ENCODE measurements at places on chromosomes 7 and 10.

GRCh38 chr10:34291466-34292193, 523.5 kb downstream of the PARD3 start:
- DNase-seq: no peak

GRCh38 chr10:128817636-128818035, 649.4 kb upstream of the MGMT start:
- no peak for DNase-seq

DNA sequence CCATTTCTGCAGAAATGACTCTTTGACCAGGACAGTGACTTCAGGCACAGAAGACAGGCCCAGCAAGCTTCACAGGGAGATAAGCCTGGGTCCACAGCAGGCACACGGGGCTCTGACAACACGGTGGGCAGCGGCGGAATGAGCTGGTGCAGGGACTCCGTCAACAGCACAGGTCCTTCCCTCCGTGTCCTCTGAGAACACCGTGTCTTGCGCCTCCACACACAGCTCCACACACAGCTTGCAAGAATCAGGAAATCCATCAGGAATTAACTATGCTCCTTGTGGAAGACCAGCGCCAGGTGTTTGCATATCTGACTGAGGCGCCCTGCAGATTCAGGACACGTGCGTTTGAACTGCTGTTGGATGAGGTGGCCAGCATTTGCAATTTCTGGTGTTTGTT, 39.6 kb downstream of the TCERG1L start:
- DNase-seq: no peak

- no peak for DNase-seq
These were observed 7.5 kb downstream of the PDGFA start for GRCh38 chr7:512146-512510.

DNA sequence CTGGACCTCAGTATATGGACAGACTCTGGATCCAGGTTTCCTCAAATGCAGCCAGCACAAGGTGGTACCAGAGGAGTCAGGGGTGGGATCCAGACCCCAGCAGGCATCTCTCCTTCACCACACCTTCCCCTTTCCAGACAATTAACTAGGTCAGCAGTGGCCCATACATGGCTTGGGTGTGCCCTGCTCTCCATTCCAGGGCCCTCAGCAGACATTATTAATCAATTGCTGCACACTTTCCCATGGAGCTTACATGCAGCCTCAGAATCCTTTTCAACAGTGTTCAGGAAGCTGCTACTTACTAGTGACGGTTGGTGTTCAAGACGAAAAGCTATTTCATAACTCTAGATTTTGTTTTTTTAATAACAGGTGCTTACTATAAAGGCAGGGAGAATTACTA, 6.0 kb downstream of the COL13A1 start:
- no peak for DNase-seq

GRCh38 chr7:136698977-136699376, 169.5 kb upstream of the CHRM2 start:
- DNase-seq: no peak

GRCh38 chr7:90933041-90933440, 331.2 kb upstream of the FZD1 start:
- no peak for DNase-seq

DNA sequence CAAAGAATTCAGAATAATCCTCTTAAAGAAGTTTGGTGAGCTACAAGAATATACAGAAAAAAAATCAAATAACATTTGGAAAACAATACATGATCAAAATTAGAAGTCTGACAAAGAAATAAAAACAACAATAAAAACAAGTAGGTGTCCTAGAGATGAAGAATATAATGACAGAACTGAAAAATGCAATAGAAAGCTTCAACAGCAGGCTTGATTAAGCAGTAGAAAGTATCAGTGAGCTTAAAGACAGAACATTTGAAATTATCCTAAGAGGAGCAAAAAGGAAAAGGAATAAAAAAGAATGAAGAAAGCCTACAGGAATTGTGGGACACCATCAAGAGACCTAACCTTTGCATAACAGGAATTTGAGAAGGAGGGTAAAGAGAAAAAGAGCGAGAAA, 238.8 kb downstream of the ZEB1 start:
- DNase-seq: no peak

DNA sequence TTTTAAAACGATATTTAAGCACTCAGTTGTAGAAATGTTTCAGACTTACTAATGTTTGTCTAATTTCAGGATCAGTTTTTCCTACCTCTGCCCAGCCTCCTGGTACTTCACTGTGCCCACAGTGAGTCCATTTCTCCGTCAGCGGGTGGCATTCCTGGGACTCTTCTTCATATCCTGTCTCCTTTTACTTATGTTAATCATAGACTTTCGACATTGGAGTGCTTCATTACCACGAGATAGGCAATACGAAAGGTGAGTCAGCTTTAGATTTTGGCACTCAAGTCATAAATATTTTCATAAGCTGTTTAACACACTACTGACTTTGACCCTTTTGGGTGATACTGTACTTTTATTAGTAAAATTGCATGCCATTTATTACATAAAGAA, 2.1 kb downstream of the ENTPD7 start:
- no peak for DNase-seq

DNA sequence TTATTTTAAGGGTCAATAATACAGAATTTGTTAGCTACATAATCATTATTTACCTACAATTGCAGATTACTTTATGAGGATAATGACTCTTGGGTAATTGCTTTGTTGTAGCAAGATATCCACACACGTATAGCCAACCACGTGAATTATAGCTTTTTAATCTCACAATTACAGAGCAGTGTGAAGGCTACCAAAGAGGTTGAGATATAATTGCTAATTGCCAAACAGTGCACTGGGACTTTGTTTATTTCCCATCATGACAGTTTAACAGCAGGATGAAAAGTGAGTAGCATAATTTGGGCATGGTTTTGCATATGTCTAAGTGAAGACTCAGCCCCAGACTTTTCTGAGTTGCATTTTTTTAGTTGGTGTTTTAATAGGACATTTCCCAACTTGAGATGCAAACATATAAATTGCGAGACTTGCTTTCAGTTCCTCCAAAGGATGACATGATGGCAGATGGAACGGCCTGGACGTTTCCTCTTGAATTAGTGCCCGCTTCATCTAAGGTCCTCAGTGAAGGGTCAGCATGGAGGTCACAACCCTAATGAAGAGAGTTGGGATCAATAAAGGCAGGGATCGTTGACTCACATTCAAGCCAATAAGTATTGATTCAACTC, 180.7 kb upstream of the GPR26 start:
- DNase-seq: no peak

GRCh38 chr10:11057994-11058393, 40.3 kb downstream of the CELF2 start:
- DNase-seq: no peak

DNA sequence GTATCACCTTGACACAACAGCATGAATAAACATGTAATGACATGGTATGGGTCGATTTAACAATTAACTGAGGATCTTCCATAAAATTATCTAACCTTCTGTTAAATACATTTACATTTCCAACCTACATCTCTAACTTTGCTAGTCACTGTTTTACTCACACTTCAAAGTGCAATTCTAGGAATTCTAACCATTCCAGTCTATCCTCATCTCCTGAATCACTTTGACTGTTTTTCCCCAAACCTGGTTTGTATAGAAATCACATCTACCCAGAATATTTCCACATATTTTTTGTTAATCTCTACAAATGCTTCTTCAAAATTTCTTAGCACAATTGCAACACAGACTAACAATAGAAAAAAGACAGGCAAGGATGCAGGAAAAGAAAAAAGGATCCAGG, 6.2 kb downstream of the ABI1 start:
- DNase-seq: no peak

DNA sequence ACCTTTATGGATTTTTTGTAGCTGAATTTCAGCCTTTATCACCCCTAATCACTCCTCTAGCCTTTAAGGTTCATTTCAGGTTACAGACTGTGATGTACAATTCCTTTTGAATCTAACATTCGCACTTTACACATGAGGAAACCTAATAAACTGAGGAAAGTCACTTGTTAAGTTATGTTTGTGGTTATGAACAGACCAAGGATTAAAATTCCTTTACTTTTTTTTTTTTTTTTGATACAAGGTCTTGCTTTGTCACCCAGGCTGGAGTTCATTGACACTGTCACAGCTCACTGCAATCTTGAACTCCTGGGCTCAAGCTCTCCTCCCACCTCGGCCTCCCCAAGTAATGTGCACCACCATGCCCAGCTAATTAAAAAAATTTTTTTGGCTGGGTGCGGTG, 3.6 kb downstream of the MCU start:
- no peak for DNase-seq

- no peak for DNase-seq
These were observed 67.1 kb upstream of the AGBL3 start for GRCh38 chr7:134919240-134919641.

DNA sequence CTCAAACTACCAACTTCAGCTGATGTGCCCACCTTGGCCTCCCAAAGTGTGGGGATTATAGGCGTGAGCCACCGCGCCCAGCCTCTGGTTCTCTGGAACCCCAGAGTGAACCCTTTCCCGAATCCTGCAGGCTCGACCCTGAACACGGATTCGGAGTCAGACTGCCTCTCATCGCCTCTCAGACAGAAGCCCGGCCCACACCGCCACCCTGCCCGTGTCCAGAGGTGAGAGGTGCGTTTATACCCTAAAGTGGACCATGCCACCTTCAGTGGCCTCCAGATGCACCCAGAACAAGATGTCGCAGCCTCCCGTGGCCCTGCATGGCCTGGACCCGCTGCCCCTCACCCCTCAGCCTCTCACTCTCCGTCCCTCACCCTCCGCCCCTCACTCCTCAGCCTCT, 64.9 kb upstream of the GNA12 start:
- DNase-seq: no peak

- DNase-seq: no peak
These were observed 111.6 kb upstream of the HABP2 start for GRCh38 chr10:113441220-113441619.

DNA sequence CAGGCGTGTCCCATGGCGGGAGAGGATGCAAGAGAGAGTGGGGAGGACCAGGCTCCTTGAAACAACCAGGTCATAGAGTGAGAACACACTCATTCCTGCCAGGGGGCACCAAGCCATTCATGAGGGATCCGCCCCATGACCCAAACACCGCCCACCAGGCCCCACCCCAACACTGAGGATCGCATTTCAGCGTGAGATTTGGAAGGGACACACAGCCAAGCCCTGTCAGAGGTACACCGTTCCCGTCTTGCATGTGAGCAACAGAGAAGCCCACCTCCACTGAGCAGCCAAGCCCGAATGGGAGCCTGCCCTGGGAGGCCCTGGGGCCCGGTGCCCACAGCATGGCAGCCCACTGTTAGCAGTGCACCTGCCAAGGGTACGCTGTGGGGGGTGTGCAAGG, 7.9 kb upstream of the ARPC1B start:
- no peak for DNase-seq

- DNase-seq: no peak
These were observed 122.2 kb upstream of the AMPH start for GRCh38 chr7:38753347-38753746.

DNA sequence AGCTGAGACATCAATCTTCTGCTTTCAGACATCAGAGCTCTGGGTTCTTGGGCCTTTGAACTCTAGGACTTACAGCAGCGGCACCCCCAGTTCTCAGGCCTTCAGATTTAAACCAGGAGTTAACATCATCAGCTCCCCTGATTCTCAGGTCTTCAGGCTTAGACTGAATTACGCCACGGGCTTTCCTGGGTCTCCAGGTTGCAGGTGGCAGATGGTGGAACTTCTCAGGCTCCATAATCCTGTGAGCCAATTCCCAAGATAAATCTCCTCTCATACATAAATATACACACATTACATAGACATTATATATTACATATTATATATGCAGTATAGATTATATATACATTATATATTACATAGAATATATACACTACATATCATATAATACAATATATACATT, 408.9 kb upstream of the AUTS2 start:
- DNase-seq: no peak

GRCh38 chr10:123398756-123399155, 244.6 kb downstream of the BUB3 start:
- DNase-seq: no peak

- no peak for DNase-seq
These were observed 26.4 kb upstream of the PRKG1 start for GRCh38 chr10:51047857-51048256.

- no peak for DNase-seq
These were observed 154.0 kb upstream of the KLF14 start for GRCh38 chr7:130887957-130888371.

DNA sequence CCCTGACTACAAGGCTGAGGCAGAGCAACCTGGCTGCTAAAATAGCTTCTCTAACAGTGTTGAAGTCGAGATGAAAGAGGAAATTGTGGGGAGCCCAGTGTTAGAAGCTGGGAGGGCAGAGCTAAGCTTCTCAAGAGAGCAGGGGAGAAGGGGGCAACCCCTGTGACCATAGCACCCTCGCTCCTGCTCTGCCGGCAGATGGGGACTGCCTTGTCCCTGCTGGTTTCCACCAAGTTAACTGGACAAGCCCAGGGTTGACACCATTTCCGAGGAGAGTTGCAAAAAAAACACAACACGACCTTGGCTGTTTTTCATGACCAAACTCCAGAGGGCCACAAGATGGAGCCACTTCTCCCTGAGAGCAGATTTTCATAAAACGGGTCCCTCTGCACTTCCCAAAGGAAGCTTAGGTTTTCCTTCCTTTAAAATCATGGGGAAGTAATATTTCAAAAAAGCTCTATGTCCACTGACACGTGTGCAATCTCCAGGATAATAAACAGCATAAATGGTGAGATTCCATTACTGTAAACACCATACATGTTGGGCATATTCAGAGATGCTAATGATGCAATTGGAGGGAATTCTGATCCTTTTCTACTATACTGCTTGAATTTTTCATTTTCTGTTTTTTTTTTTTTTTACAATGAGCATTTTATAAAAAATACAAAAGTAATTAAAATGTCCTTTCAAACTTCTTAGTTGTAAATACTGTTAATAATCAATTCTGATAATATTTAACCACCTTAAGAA, 140.4 kb downstream of the PIP4K2A start:
- peak; percentile 15 for DNase-seq

DNA sequence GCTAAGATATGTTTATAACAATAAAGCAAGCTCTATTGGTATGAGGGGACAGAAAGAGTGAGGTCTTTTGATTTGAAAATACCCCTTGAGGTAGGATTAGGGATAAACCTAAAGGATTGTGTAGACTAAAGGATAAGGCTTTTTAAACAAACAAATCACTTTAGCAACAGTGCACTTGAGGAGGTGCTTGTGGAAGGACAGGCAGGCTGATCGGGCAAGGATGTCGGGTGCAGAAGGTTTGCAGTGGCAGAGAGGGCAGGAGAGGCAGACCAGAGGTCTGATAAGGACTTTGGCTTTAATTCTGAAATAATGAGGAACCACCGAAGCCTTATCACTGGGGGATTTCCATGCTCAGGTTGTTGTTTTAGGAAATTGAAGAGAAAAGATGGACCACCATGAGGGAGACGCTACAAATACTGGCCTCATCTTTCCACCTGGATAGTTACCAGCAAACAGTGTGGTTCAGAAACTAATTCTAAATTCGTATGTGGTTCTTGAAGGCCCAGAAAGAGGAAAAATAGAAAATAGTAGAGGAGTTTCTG, 119.5 kb upstream of the KLF6 start:
- no peak for DNase-seq

DNA sequence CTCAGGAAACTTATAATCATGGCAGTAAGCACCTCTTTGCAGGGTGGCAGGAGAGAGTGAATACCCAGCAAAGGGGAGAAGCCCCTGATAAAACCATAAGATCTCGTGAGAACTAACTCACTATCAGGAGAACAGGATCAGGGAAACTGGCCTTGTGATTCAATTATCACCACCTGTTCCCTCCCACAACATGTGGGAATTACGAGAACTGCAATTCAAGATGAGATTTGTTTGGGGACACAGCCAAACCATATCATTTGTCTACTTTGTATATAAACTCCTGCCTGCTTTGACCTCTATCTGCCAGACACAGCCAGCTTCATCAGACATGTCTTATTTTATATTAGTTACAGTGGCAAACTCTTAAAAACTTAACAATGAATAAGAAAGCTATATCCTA, 50.4 kb downstream of the ARMC3 start:
- no peak for DNase-seq

Measured in activated CD4-positive, alpha-beta T cell treated with anti-CD3 and anti-CD28 coated beads, Interleukin-2, amount 10 ng/mL, durations not matched to agents 7 days and 5 days (primary cell).